ENCODE measurements at places on chromosomes 2 and 18.

GRCh38 chr18:21769206-21769605 lies 28.6 kb downstream of the MIB1 start:
- no peak for DNase-seq

DNA sequence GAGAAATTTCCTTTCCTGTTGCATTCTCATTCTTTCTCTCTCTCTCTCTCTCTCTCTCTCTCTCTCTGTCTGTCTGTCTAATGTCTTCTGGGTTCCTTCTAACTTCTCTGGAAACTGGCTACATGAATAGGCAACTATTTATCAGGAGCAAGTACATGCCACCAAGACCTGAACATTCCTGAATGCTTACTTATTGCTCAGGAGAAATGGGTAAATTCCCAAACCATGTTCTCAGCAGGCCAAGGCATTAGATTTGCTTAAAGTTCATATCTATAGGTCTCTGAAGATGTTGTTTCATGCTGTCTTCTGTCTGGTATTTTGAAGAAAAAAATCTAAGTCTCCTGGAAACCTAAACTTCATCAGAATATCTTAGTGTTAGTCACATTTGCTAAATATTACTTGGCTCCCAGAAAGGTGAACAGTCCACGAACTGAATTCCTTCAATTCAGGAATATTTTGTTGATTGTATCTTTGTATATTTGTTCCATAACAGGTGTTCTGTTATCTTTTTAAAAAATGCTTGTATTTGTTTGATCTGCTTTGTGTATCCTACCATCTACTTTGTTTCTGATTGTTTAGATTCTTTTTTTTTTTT lies 77.2 kb upstream of the FIGN start:
- DNase-seq = no peak

GRCh38 chr2:189555232-189555631 lies 25.4 kb downstream of the SLC40A1 start:
- DNase-seq = no peak

DNA sequence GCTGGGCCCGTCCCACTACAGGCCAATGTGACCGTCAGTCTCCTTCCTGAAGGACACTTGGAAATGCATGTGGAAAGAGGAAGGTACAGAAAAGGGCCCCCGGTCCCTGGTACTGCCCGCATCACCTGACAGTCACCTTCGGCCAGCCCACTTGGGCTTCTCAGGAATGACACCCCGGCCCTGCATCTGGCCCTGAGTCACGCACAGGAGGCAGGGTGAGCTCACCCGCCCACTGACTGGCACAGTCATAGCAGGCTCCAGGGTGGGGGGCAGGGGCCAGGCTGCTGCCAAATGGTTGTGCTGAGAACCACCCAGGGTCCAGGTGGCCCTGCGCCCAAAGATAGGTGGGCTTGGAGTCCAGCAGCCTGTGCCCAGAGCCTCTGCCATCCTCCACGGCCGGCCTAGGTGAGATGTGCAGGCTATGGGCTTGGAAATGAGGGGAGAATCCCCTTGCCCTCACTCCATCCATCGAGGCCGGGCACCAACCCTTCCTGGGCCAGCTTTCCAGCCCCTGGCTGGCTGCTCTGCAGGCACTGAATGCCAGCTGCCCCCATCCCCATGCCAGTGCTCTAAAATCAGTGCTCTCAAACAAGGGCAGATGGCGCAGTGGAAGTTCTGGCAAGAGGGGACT lies 14.1 kb downstream of the EMX1 start:
- no peak for DNase-seq

- DNase-seq = no peak
Measured at GRCh38 chr2:12979066-12979465, 262.3 kb downstream of the TRIB2 start.

DNA sequence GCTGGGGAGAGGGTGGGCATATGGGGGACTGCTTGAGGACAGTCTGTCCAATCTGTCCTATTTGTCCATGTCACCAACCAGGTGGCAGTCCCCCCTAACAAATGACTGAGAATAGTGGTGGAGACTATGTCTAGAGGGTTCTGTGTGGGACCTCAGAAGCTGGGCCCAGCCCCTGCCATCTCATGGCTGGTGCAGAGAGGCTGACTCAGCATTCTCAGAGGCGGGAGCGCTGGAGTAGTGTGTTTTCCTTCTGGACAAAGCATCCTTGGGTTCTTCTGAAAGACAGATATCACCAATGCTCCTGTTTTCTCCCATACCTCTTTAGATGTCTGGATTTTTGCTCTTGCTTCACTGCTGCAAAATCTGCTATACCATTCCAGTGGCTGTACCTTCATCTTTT lies 44.1 kb upstream of the SP140L start:
- no peak for DNase-seq

DNA sequence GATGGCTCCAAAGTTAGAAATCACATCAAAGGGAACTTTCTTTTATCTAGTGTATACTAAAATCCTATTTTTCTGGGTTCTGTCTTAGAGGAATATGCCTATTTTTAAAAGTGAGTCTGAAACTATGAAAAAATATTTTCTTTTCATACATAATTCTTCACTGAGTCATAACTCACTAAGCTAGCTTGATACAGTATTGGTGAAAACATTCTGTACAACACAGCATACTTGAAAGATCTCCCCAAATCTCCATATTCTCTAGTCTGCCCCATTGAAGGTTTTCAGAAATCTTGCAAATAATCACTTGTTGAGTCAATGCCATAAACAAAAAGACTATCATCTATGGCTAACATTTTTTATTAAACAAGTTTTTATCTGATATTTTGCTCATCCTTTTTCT lies 44.5 kb downstream of the COL3A1 start:
- no peak for DNase-seq

GRCh38 chr2:16581241-16581640 lies 84.4 kb downstream of the CYRIA start:
- DNase-seq = no peak

GRCh38 chr2:217440000-217440399 lies 562.8 kb downstream of the TNS1 start:
- no peak for DNase-seq

DNA sequence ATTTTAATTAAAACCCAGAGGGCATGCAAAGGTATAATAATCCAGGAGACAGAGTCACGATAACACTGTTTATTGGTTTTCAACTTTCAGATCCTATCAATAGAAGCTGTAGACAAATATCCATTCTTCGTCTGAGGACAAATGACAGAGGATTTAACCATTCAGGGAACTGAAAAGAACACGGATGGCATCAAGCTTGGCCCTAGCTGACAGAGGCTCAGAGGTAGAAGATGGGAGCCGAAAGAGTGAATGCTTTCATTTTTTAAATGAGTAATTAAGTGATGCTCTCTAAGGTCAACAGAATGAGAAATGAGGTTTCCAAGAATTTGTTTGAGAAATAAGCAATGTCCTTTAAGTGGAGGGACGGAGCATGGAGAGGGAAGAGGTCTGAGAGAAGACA lies 62.1 kb downstream of the BCL2 start:
- DNase-seq = no peak

GRCh38 chr2:213065583-213066442 lies 85.6 kb downstream of the IKZF2 start:
- peak; percentile 46 for DNase-seq

GRCh38 chr2:234964631-234965461 lies 13.0 kb downstream of the SH3BP4 start:
- no peak for DNase-seq

DNA sequence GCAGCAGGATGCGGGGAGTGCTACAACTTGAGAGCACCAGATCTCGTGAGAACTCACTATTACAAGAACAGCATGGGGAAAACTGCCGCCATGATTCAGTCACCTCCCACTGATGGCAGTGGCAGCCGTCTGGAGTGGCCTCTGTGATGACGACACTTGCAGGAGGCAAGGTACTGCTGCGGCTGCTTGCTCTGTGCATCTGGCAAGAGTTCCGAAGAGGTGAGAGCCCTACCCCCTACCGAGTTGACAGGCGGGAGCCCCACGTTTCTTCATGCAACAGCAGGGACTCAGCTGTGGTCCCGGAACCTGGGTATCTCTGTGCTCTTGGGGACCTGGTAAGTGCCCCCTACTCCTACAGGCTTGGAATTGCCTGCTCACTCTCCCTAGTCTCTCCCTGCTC lies 1672.7 kb upstream of the TMEFF2 start:
- DNase-seq = no peak

DNA sequence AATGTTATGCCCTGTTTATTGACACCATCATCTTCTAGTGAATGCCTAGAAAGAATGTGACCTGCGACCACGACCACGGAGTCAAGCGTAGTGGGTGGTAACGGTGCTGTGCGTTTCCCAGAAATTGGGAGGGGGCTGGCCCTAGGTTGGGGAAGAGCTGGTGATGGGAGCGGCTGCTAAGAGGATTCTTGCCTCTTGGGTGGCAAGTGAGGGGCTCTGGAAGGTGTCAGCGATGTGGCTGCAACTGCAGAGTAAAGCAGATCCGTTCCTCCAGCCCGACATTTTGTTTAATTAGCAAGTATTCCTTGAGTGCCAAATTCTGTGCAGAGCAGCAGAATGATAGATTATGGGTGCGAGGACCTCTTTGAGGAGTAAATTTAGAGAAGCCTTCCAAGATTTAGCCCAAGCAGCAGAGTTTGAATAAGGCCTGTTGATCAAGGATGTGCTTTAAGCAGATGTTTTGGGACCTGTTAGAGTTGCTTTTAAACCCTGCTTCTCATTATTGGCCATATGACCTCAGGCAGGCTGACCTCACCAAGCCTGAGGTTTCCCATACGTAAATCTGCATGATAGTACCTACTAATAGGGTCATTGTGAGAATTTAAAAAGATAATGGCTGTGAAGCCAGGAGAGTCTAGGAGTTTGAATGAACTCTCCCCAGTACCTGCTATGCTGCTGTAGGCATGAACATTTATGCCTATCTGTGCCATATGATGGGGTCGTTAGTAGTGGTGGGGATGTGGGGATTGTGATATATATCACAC lies 287.7 kb downstream of the PTGR3 start:
- no peak for DNase-seq

DNA sequence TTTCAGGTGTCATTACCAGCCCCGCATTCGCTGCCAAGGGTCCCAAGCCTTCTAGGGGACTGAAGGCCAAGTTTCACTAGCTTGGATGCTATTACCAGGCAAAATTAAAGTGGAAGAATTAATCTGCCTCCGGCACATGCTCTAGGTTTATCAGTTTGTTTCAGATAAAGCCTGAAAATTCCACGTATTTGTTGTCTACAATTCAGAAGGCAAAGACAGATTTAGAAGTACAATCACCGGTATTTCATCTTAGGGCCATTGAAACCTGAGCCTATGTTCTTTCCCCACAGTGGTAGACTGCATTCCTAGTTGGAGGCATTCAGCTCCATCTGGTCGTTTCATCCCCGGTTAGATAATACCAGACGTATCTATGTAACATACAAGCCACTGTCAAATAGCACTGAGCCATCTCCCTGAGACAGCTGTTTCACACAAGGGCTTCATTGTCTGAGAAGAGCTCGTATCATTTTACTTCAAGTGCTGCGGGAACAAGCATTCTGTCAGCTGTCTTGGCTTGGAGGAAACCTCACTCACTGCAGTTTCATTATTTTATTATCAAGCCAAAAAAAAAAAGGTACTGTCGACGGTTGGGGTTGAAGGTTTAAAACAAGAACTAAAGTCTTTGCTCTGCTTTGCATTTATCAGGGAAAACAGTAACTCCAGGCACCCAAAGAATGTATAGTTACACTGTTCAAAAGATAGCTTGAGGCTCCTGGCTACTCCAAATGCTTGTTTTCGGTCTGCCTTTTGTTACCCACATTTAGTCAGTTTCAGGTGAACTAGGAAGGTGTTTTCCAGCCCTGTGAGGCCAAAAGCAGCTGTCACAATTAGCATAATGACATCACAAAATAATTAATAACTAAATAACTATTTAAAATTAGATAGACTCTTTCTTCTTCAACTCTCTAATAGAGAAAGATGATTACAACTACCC lies 76.7 kb downstream of the TGIF1 start:
- peak; percentile 62 for DNase-seq

- no peak for DNase-seq
Measured at GRCh38 chr2:137957033-137957432, 7.2 kb upstream of the HNMT start.

DNA sequence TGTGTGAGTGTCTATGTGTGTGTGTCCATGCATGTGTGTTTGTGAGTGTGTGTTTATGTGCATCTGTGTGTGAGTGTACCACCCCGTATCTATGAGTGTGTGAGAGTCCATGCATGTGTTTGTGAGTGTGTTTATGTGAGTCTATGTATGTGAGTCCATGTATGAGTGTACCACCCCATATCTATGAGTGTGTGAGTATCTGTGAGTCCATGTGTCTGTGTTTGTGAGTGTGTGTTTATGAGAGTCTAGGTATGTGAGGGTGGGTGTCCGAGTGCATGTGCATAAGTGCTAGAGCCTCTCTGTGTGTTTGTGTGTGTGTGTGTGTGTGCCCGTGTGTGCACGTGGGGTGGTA lies 86.0 kb upstream of the ATG16L1 start:
- no peak for DNase-seq
